ENCODE measurements at places on chromosomes 1 and 21.

DNA sequence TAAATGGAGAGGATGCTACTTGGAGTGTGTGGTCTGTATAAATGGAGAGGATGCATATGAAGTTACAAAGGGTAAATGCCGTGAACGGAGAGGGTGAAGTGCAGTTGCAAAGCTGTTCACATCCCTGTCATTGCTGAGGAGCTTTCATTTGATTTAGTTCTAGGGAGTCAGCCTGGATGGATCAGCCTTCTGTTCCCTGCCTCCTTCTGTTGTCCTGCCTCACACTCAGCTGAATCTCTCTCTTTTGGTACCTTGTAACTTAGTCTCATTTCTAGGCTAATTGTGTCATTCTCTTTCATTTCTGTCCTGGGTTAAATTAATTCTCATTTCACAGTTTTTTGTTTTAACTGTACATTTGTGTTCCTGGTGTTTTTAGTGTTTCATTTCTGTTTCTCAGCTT is 133.2 kb upstream of the COL6A1 start:
- no peak for DNase-seq

DNA sequence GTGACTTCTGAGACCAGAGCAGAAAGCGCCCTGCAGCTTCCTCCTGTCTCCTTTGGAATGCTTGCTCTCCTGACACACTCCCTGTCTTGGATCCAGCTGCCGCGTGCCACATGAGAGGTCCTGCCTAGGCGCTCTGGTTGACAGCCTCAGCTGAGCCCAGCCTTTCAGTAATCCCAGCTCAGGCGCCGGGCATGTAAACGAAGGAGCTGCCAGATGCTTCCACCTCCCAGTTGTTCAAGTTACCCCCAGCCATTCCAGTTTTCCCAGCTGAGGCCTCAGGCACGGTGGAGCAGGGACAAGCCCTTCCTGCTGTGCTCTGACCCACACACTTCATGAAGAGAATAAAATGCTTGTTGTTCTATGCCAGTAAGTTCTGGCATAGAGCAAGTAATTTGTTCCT is 14.3 kb upstream of the CD34 start:
- DNase-seq = no peak

DNA sequence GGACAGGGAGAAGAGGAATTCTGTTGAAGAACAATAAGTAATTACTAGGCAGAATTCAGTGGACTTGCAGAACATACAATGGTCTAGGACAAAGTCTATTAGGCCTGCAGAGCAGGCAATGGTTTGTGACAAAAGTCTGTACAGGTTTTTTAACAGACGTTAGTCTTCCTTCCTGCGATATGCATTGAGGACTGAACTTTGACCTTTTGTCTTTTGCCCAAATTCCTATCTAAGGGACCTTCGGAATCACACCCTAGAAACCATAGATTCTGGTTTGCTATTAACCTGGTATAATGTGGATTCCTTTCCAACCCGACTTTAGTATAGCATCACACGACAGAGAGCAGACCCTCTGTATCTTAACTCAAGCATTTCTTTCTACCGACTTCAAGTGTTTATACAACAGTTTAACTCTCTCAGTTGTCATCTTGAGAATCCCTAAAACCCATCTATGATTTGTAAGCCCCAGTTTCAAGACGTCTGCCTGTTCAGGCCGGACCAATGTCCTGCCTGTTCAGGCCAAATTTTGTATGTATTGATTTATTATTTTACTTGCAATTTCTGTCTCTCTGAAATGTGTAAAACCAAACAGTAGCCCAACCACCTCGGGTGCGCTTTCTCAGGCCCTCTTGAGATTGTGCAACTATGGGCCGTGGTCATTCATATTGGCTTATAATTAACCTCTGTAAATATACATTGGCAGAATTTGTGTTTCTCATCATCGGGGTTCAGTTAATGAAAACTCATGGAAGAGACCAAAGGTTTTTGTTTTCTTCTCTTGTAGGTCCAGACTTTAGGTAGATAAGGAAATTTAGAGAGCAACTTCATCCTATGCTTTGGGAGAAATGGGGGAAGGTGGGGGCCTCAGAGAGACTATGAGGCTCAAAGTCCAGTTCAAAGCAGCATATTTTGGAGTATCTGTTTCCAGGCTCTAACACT is 76.9 kb upstream of the TNFSF18 start:
- DNase-seq = no peak

DNA sequence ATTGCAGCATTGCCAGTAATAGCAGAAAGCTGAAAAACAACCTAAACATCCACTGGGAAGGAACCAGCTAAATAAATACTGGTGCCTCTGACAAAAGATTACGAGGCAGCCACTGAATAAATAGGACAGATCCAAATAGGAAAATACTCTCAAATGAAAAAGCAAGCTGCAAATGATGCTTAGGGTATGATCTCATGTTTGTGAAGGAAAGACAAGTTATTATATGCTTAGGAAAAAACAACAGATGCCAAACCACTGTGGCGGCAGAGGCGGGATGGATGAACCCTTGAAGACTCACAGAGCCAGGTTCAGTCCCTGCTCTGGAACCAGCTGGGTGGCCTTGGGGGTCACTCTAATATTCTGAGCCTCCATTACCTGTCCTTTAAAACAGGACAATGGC is 41.6 kb downstream of the MATN1 start:
- no peak for DNase-seq

GRCh38 chr1:42142894-42143675 is 10.1 kb upstream of the GUCA2B start:
- DNase-seq = no peak

DNA sequence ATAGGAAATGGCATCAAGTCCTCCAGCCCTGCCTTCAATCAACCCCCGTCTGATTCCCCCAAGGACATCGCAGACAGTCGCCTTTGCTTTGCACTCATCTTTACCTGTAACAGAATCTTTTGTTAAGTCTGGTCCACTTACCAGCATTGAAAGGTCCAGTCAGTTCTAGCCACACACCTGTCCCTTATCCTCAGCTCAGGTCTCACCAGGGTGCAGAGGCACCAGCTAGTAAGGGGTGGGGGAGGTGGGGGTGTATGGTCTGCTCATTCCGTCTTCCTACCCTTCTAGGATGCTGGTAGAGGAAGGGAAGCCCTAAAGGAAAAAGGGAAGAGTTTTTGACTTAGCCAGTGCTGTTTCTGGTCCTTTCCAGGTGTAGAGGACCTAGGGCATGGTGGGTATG is 427.7 kb downstream of the MATN1 start:
- DNase-seq = no peak

DNA sequence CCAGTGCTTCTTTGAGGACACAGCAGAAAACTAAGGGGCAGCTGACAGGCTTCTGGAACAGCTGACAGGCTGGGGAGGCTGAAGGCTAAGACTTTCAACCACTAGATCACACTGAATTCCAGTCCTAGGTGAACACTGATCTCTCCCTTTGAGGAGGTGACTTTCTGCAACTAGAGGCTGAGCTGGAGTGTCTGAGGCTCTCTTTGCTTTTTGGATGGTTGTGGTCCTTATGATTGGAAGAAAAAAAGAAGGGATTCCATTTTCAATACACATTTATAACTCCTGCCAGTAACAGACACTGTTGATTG is 1.4 kb downstream of the IL6R start:
- DNase-seq = no peak

DNA sequence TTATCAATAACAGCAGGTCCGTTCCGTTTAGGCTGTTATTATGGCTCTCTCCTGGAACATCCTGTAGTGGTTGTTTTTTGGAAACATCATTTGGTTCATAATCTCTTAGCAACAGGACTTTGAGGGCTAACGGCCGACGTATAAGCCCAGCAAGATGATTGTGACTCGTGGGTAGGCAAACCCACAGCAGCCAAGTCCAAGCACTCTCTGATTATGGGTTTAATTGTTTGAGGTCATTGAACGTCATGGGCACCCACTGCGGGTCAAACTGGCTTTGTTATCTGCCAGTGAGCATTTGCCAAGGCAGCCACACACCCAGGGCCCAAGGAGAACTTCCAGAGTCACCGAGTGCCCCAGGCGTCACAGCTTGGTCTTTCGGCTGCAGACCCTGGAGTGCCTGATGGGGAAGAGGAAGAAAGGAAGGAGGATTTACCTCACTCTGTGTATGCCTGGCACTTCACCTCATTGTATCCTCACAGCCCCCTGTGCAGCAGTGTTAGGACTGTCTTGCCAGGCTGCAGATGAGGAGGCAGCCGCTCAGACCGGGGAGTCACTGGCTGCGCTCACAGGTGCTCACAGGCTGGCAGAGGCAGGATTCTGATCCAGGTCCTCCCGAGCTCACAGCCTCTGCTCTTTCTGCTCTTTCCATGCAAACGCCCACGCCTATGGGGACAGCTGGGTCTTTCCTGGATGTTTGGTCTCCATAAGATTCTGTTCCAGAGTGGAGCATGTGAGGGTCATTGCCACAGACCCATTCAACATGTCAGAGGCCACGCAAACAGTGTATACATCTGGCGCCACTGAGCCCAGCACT is 30.8 kb upstream of the EPS8L3 start:
- DNase-seq = no peak
